ENCODE measurements at places on chromosomes 16 and 17. TPM values are rescaled to one million over a fixed set of nuclear protein-coding genes. Genes with fewer than 3 reads are reported as not detected.

GRCh38 chr16:47016700-47017133, 43.2 kb upstream of the DNAJA2 start:
- no peak for DNase-seq

- DNase-seq = no peak
Measured at GRCh38 chr17:8186446-8186786, 3.6 kb downstream of the BORCS6 start.

DNA sequence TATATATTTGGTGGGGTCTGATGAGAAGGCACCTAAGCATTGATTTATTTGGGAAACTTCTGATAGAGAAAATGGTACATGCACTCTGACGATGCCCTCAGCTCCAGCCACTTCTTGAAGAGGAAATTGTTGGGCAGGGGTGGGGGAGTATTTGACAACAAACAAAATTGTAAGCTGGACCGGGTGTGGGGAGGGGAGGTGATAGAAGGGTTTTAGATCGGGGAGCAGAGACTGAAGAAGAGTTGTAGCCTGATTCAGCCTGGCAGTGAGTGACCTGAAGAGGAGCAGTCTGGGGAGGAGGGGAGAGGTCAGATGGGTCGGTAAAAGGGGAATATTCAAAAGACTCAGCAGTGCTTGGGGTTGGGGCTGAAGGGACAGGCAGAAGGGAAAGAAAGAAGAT, 2284.7 kb downstream of the TP53TG3F start:
- DNase-seq = no peak

DNA sequence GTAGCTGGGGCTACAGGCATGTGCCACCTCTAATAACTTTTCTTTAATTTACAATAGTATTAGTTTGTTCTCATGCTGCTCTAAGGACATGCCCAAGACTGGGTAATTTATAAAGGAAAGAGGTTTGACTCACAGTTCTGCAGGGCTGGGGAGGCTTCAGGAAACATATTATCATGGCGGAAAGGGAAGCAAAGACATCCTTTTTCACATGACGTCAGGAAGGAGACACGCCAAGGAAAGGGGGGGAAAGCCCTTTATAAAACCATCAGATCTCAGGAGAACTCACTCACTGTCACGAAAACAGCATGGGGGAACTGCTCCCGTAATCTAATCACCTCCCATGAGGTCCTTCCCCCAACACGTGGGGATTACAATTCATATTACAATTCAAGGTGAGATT, 18.3 kb downstream of the IL4R start:
- DNase-seq = no peak

- DNase-seq = no peak
Measured at GRCh38 chr16:14168146-14168545, 97.0 kb downstream of the MRTFB start.

- DNase-seq = no peak
Measured at GRCh38 chr17:46977750-46978488, 1.1 kb downstream of the RPRML start.

DNA sequence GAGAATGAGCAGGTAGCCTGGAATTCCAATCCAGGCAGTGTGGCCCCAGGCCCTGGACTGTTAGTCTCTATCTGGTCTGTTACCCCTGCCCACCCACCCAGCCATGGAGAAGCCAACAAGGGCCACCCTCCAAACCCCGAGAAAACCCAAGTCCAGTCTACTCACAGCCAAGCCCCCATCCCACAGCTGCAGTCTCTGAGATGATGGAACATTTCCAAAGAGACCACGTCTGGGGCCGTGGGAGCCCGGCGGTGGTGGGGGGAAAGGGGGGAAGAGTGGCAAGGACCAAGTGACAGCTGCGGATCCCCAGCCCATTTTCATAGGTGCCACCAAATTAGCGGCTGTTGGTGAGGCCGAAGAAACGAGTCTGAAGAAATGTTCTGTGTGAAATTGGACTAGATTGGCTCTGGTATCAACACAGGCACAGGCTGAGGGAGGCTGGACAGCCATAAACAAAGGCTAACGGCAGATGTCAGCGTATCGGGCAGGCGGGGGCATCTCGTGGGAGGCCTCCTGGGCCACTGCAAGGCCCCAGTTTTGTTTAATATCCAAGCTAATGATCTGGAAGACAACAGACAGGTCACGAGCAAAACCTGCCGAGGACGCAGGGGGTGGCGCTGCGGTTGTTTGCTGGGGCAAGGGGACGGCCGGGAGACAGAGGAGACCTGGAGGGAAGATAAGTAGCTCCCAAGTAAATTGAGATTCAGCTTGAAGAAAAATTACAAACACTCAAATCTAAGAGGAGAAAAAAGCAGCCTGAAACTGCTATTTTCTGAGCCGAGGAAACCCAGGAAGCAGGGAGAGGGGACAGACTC, 53.4 kb downstream of the RBFOX3 start:
- no peak for DNase-seq

- no peak for DNase-seq
Measured at GRCh38 chr16:67571981-67572431, 9.7 kb downstream of the CTCF start.

GRCh38 chr16:2208308-2208707, 2.4 kb downstream of the BRICD5 start:
- DNase-seq = no peak

- no peak for DNase-seq
Measured at GRCh38 chr16:582614-583331, 7.1 kb upstream of the RAB40C start.

- no peak for DNase-seq
Measured at GRCh38 chr16:35637683-35638082, 2178.3 kb downstream of the TP53TG3F start.

- peak; percentile 10 for DNase-seq
Measured at GRCh38 chr16:69563605-69564580, 1.9 kb upstream of the NFAT5 start.

- no peak for DNase-seq
Measured at GRCh38 chr17:70405492-70406220, 236.3 kb downstream of the KCNJ2 start.

DNA sequence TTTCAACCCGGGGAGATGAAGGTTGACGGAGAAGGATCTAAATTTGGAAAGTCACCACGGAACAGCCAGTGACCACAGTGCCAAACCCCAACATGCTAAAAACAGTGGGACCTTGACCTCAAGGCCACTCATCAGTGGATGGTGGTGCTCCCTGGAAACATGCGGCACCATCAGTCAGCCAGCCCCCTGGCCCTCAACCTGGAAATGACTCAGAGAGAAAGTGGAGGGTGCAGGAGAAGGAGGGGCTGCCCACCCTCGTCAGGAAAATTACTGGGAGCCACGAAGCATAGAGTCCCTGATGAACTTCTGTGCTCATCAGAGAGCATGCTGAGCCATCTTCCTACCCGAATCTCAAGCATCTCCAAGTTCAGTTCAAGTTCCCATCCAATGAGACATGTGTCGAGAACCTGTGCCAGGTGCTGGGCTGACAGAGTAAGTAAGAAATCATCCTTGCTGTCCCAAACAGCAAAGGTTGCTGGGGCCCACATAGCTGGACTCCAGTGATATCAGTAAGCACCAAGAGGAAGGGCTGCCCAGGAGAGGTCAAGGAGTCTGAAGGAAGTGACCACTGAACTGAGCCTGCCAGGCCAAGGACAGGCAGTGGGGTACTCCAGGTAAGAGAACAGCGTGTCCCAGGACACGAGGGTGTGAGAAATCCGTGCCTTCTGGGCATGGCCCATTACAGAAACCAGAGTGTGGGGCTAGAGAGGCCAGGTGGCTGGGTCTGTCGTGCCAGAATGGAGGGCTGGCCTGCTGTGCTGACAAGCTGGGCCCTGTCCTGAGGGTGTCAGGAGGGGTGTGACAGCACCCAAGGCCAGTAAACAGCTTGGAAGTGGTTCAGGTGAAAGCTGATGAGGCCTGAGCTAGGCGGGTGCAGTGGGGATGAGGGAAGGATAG, 5.2 kb downstream of the PECAM1 start:
- peak; percentile 58 for DNase-seq

DNA sequence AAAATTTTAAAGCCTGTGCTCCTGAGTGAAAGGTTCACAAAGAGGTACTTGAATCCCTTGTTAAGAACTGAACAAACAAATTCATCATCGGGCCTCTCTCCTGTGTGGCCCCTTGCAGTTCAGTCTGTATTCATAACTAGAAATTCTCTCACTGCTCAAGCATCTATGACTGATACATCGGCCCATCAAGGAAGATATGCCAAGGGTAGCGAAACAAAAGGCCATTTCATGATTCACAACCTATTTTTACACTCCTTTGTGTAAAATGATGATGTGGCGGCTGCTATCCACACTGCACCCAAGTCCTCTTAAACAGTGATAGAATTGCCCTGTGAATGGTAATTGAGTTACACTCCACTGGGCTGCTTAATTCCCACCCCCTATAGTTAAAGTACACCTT, 204.6 kb downstream of the STX8 start:
- no peak for DNase-seq

DNA sequence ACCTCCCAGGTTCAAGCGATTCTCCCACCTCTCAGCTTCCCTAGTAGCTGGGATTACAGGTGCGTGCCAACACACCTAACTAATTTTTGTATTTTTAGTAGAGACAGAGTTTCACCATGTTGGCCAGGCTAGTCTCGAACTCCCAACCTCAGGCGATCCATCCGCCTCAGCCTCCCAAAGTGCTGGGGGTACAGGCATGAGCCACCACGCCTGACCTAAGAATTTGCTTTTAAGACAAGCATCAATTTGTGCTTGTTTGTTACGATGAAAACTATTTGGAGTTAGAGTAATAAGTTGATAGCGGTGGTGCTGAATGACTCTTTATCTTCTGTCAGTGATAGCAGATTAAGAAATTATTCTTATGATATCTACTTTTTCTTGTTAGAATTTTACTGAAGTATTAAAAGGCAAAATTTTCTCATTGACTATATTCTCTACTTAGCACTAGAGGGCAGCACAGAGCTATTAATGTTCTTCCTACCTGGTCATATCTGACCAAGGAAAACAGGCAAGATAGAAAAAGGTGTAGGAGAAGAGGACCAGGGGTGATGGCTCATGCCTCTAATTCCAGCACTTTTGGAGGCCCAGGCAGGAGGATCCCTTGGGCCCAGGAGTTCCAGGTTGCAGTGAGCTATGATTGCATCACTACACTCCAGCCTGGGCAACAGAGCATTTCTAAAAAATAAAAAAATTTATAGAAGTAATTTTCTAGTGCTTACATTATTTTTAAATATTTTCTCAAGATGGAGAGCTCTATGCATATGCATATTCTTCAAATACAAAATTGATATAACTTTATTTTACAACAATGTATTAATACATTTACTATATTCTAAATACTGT, 24.5 kb downstream of the STXBP4 start:
- DNase-seq = peak; percentile 10

GRCh38 chr17:44776628-44777393, 18.0 kb downstream of the ADAM11 start:
- no peak for DNase-seq

DNA sequence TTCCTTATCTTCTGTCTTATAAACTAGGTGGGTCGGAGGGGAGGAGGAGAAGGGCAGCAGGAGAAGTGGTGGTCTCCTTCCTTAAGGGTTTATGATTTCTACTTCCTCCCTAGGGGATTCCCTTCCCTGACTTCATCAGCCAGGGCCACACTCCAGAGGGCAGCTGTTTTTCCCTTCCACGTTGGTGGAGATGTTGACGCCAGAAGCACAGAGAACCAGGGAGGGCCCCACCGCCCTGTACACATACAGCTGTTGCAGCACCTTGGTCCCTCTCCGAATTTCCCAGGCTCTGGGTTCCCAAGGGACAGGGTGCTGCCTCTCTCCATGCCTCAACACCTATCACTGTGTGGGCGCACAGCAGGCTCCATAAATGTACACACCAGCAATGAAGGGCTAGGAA, 5.6 kb upstream of the SLC6A4 start:
- no peak for DNase-seq

DNA sequence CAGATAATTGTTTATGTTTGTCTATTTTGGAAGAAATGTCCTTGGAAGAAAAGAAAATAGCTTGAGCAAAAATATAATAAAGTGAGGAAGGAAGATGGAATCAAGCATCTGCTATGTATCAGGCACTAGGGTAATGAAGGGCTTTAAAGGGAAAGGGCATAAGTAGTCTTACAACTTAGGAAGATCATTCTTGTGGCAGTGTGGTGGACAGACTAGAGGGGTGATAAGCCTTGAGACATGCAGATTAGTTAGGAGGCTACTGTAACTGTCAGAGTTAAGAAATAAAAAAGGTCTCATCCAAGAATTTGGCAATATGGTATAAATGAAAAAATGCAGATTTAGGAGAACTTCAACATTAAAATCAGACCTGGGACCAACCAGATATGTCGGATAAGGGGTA, 14.9 kb downstream of the FAM222B start:
- no peak for DNase-seq

DNA sequence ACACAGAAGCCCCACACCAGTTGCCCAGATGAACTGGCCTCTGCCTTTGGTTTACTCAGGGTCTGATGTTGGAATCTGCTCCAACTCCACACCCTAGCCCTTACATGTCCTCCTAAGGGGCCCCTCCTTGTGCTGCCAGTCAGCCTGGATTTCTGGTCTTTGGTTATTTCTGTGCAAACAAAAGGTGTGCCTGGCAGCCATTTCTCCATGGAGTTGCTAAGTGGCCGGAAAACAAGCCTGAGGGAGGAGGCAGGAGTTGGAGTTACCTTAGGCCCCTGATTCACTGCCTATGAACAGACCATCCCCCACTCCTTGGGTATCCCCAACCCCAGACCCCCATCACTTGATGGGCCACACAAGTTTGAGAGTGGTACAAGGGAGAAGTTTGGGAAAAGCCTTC, 4.4 kb upstream of the ALKBH5 start:
- DNase-seq = no peak

- no peak for DNase-seq
Measured at GRCh38 chr16:47055136-47055885, 81.8 kb upstream of the DNAJA2 start.

DNA sequence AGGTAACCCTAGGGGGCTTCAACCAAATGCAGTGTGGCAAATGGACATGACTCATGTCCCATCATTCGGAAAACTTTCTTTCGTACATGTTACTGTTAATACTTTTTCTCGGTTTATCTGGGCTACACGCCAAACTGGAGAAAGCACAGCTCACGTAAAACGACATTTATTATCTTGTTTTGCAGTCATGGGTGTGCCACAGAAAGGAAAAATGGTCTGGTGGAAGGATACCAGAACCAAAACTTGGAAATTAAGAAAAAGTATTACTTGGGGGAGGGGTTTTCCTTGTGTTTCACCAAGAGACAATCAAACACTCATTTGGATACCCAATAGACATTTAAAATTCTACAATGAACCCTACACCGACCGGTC, 23.6 kb downstream of the ALOX15B start:
- DNase-seq = no peak

GRCh38 chr17:15944759-15945526, at the start of gene ADORA2B:
Gene ADORA2B, plus strand, starts transcription at chr17:15945130. Its CDS starts 119 bp downstream, at chr17:15945249.
- DNase-seq = no peak

Gene CRHR1
- total RNA-seq = not detected

Gene SALL1
- not detected for total RNA-seq

Gene ZNF423
- total RNA-seq = not detected

Gene ANKFY1
- total RNA-seq = 39.1 TPM

Gene TBC1D3
- not detected for total RNA-seq

Gene GJD3
- total RNA-seq = not detected

Gene HOXB3
- total RNA-seq = 0.25 TPM

Gene RNF222
- 1.2 TPM for total RNA-seq

Gene OR1F1
- not detected for total RNA-seq

Gene EPN2
- 12.3 TPM for total RNA-seq

Gene FOXL1
- not detected for total RNA-seq

Gene PRCD
- total RNA-seq = not detected

Gene OR1D2
- total RNA-seq = not detected
